ENCODE measurements at places on chromosomes 7 and 10.

DNA sequence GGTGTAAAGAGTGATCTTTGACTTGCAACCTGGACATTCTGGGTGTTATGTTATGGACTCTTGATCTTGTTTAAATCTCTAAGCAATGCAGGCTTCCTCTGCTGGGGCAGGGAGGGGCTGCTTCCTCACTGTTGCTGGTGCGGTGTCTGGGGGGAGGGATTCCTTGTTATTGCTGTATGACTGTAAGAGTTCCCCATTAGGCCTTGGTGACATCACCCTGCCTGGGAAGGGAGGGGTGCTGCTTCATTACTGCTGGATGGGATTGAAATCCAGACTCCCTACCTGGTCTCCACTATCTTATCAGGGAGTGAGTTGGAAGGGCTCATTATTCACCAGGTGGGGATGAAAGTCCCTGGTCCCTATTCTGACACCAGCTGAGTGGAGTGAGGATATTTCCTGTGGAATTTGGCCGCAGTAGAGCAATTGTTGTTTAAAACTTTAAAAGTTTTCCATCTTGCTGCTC lies 8.8 kb downstream of the OGDH start:
- DNase-seq, result no peak
- no peaks in the 10 kb centered on the region for H3K4me1 ChIP-seq
- no peaks in the 10 kb centered on the region for H3K27me3 ChIP-seq
- H3K4me3 ChIP-seq, result no peak overlapping the region
- no peaks in the 10 kb centered on the region for H3K36me3 ChIP-seq

- no peaks in the 10 kb centered on the region for H3K4me1 ChIP-seq
- no peak for DNase-seq
- H3K27ac ChIP-seq, result no peak overlapping the region
- no peak overlapping the region for H3K4me3 ChIP-seq
These were observed 63.1 kb upstream of the DUSP5 start for GRCh38 chr10:110434489-110435096.

- no peak for DNase-seq
- no peak overlapping the region for H3K4me3 ChIP-seq
- no peaks in the 10 kb centered on the region for H3K4me1 ChIP-seq
These were observed 76.3 kb downstream of the FOXI2 start for GRCh38 chr10:127813290-127813689.

DNA sequence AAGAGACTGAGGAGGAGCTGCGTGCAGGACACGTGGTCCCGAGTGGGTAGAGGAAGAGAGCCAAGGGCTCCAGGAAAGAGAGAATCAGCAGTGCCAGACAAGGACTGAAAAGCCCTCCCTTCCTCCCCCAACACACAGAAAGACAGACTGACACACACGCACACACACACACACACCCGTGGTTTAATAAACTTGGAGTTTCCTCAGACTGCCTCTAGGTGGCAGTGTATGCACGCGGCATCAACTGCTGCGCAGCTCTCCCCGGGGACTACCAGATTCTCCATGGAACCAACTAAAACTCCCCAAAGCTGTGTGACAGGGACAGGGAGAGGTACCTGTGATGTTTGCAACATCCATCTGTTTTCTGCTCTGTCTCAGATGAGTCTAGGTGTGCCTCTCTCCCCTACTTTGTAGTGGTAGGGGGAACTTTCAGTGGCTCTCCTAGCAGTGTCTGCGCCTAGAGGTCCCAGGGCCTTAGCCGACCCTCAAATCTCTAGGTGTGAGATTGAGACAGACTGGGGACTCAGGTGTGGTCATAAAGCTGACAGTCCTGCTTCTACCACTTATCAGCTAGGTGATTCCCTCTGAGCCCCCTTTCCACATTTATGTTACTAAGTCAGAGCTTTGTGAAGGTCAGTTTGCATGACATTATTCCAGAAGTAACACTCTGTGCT lies 9.3 kb upstream of the TSPAN14 start:
- no peaks in the 10 kb centered on the region for H3K36me3 ChIP-seq
- peak; percentile 58 for DNase-seq
- H3K4me3 ChIP-seq, result no peak overlapping the region
- H3K27ac ChIP-seq, result no peak overlapping the region

- H3K27me3 ChIP-seq, result no peaks in the 10 kb centered on the region
- H3K4me1 ChIP-seq, result peaks cover 13% of the 10 kb centered on the region
- no peak for DNase-seq
- no peak overlapping the region for H3K27ac ChIP-seq
- no peak overlapping the region for H3K4me3 ChIP-seq
- H3K36me3 ChIP-seq, result no peaks in the 10 kb centered on the region
These were observed 11.6 kb upstream of the KAT6B start for GRCh38 chr10:74814797-74815196.

GRCh38 chr7:150923196-150923595 lies 54.9 kb downstream of the KCNH2 start:
- no peaks in the 10 kb centered on the region for H3K27me3 ChIP-seq
- DNase-seq, result no peak
- no peaks in the 10 kb centered on the region for H3K36me3 ChIP-seq
- no peaks in the 10 kb centered on the region for H3K4me1 ChIP-seq
- no peak overlapping the region for H3K27ac ChIP-seq
- H3K4me3 ChIP-seq, result no peak overlapping the region

GRCh38 chr7:86785641-86786040 lies 141.9 kb downstream of the GRM3 start:
- no peak overlapping the region for H3K4me3 ChIP-seq
- H3K36me3 ChIP-seq, result no peaks in the 10 kb centered on the region
- DNase-seq, result no peak
- H3K4me1 ChIP-seq, result no peaks in the 10 kb centered on the region
- H3K27ac ChIP-seq, result no peak overlapping the region

DNA sequence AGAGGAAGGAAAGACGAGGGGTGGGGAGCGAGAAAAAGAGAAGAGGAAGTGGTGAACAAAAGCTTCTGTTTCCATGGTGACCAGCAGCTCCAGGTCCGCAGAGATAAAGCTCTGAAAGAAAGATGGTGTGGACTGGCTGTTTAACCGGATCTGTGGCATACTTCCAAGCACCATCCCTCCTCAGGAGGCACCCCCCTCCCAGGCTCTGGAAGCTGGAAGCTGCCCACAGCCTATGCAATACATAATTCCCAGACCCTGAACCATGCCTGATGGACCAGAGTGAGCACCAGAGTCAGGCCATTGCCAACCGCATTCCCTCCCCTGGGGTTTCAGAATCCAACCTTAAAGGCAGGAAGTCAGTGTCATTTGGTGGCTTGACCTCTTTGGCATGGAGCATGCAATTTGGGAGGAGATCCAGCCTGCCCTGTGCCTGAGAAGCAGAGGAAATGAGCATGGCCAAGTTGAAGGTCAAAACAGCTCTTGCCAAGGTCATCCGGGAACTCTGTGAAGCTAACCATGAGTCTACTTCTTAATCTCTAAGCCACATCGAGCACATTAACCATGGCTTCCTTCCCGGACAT lies 22.2 kb upstream of the CPXM2 start:
- no peak overlapping the region for H3K27ac ChIP-seq
- no peak overlapping the region for H3K4me3 ChIP-seq
- no peaks in the 10 kb centered on the region for H3K36me3 ChIP-seq
- peaks cover 4% of the 10 kb centered on the region for H3K4me1 ChIP-seq
- no peak for DNase-seq
- no peaks in the 10 kb centered on the region for H3K27me3 ChIP-seq

GRCh38 chr10:21655236-21655635 lies 121.2 kb downstream of the MLLT10 start:
- H3K4me1 ChIP-seq, result no peaks in the 10 kb centered on the region
- H3K4me3 ChIP-seq, result no peak overlapping the region
- no peaks in the 10 kb centered on the region for H3K27me3 ChIP-seq
- DNase-seq, result no peak

GRCh38 chr10:71838264-71839211 lies 12.5 kb downstream of the PSAP start:
- DNase-seq, result no peak
- no peaks in the 10 kb centered on the region for H3K27me3 ChIP-seq
- no peak overlapping the region for H3K27ac ChIP-seq
- H3K36me3 ChIP-seq, result peaks cover 3% of the 10 kb centered on the region
- H3K4me3 ChIP-seq, result no peak overlapping the region

- peaks cover 2% of the 10 kb centered on the region for H3K4me1 ChIP-seq
- H3K27ac ChIP-seq, result no peak overlapping the region
- no peaks in the 10 kb centered on the region for H3K27me3 ChIP-seq
These were observed 21.1 kb downstream of the FRMD4A start for GRCh38 chr10:14309593-14309992.

GRCh38 chr10:7438196-7438986 lies 27.6 kb upstream of the SFMBT2 start:
- no peak for DNase-seq
- H3K36me3 ChIP-seq, result no peaks in the 10 kb centered on the region
- H3K4me3 ChIP-seq, result no peak overlapping the region

- no peaks in the 10 kb centered on the region for H3K4me1 ChIP-seq
- H3K27me3 ChIP-seq, result no peaks in the 10 kb centered on the region
- DNase-seq, result no peak
- no peak overlapping the region for H3K4me3 ChIP-seq
- H3K36me3 ChIP-seq, result no peaks in the 10 kb centered on the region
These were observed 428.4 kb downstream of the GFRA1 start for GRCh38 chr10:115844591-115844990.
